ENCODE measurements at places on chromosomes 16 and 17.

DNA sequence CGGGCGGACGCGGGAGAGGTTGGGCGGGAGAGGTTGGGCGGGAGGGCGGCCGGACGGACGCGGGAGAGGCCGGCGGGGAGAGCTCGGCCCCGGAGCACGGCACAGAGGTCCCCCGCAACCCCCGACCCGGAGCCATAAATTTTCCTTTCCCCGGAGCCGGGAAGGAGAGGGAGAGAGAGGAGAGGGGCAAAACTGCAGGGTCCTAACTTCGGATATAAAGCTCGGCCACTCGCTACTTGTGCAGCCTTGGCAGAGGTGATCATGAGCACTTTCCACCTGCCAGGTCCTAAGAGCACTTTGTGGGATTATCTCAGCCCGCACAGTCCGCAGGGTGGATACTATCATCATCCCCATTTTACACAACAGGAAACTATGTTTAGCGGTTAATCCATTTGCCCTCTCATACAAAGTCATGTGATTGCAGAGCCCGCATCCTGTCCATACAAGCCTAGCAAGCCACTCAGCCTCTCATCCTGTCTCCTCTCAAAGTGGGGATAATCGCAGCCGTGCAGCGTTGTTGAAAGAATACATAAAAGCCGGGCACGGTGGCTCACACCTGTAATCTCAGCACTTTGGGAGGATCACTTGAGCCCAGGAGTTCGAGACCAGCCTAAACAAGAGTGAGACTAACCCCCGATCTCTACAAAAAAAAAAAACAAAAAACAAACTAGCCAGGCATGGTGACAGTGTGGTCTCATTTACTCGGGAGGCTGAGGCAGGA lies 780 bp upstream of the DCAKD start:
- peak; percentile 41 for DNase-seq

GRCh38 chr16:78390092-78390491 lies 290.6 kb downstream of the WWOX start:
- DNase-seq: peak; percentile 69

- no peak for DNase-seq
These were observed 25.1 kb downstream of the GSG1L start for GRCh38 chr16:28038409-28038808.

DNA sequence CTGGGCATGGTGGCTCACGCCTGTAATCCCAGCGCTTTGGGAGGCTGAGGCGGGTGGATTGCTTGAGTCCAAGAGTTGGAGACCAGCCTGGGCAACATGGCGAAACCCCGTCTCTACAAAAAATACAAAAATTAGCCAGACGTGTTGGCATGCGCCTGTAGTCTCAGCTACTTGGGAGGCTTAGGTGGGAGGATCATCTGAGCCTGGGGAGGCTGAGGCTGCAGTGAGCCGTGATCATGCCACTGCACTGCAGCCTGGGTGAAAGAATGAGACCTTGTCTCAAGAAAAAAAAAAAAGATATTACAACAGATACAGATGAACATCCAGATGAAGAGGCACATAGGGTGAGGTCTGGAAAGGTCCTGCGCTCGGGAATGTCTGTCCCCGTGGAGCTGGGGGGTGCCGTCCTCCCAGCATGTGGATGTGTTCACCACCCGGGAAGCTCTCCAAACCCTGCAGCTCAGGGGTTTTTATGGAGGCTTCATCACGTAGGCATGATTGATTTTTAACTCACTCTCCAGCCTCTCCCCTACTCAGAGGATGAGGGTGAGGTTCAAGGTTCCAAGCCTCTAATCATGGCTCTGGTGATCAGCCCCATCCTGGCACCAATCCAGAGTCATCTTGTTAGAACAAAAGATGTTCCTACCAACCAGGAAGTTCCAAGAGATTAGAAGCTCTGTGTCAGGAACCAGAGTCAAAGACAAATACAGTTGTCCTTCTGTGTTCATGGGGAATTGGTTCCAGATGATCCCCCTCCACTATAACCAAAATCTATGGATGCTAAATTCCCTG lies 85.0 kb upstream of the DNAJA2 start:
- DNase-seq: no peak

DNA sequence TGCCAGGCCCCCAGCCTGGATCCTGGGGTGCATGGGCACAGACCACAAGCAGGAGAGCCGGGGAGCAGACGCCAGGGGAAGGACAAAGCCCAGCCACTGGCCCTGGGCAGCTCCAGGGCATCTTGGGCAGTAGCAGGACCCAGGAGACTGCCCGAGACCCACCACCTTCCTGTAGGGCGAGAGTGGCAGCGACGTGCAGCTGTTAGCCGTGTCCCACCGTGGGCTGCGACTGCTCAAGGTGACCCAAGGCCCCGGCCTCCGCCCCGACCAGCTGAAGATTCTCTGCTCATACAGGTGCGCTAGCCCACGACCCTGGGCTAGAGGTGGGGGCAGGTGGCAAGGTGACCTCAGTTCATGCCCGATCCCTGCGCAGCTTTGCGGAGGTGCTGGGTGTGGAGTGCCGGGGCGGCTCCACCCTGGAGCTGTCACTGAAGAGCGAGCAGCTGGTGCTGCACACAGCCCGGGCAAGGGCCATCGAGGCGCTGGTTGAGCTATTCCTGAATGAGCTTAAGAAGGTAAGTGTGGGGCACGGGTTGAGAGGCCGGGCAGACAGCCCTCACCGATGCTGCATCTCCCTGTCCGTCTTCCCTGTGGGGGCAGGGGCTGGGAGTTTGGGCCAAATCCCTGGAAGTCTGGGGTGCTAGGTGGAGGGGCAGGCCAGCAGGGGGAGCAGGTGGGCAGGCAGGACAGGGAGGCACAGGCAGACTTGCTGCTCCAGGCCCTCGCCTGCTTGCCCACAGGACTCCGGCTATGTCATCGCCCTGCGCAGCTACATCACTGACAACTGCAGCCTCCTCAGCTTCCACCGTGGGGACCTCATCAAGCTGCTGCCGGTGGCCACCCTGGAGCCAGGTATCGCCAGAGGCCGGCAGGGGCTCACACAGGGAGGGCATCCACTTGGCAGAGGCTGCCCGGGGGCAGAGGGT lies 13.5 kb upstream of the SMIM5 start:
- peak; percentile 36 for DNase-seq

DNA sequence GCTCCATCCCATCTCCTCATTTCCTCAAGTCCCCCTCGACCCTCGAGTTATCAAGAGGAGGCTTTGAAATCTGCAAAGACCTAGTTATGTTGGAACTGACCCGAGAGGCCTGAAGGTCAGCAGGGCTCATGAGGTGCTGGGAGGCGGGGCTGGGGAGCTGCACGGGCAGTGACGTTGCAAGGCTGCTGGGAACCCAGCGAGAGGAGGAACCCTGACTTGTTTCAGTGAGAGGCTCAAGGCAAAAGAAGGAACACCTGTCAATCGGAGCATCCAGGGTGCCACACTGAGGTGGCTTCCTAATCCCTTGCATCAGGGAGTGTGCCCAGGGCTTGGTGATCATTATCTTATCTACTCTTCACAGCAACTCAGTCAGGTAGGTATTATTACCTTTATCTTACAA lies 86.9 kb downstream of the CDH11 start:
- DNase-seq: no peak

- DNase-seq: no peak
These were observed 4.9 kb downstream of the SOX9 start for GRCh38 chr17:72125742-72126141.

DNA sequence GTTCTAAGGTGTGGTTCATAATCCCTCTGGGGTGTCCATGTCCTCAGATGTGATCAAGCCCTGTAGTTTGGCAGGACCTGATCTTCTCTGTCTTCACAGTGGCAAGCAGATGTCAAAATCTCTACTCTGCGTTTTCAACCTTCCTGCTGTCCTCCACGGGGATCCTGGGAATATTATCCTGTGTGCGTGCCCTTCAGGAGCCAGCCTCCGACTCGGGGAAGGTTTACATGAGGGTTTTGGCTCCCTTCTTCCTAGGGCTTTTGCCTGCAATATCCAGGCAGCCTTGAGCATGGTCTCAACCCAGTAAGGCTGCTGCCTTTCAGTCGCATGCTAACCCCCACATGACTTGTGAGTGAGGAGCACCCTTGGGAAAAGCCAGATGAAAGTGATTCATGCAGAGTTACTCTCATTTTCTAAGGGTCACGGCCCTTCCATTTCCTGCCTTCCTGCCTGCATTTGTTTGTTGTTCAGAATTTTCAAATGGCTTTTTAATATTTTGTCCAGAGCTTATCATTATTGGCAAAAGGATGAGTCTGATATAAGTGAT lies 202.2 kb upstream of the CHMP6 start:
- DNase-seq: no peak

DNA sequence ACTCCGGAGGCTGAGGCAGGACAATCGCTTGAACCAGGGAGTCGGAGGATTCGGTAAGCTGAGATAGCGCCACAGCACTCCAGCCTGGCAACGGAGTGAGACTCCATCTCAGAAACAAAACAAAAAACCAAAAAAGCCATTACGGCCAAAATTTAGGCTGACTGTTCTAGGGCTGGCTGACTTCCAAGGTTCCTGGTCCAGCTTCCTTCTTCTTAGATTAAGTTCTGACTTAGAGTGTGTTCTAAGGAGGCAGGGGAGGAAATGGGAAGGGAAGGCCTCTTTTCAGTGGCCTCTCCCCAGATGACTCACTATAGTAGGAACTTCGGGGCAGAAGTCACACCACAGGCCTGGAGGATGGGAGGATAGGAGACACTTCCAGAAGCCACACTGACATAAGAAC lies 27.7 kb upstream of the CLEC18B start:
- no peak for DNase-seq

GRCh38 chr17:49991409-49991808 lies 3.6 kb downstream of the DLX3 start:
- no peak for DNase-seq

DNA sequence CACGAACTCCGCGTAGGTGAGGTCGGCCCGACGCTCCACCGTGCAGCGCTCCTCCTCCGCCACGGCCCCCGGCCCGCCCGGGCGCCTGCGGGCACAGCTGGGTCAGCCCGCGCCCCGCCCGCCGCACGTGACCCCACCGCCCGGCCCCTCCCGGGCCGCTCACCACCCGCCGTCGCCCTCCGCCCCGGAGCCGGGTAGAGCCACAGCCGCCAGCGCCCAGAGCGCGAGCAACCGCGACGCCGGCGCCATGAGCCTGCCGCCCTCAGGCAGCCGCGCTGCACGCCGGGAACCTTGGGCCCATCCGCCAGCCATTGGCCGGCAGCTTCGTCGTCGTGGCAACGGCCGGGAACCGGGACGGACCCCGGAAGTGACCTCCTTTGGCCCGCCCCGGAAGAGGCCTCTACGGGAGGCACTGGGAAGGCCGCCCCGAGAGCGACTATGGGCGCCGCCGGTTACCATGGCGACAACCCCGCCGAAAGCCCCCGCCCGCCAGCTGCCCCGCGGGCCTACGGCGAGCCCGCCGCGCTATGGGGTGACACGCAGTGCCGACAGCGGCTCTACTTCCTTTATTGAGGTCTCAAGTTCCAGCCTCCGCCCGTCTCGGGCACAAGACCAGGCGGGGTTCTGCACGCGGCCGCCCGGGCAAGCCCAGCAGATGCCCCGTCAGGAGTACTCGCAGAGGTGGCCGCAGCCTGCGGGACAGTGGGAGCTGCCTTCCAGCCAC lies at the start of gene JMJD8:
JMJD8 (minus strand) TSS at position 264 of the 724 bp plus-strand sequence; CDS start at position 249, 15 bp downstream.
- peak; percentile 98 for DNase-seq

- no peak for DNase-seq
These were observed 25.6 kb upstream of the LONP2 start for GRCh38 chr16:48218473-48218872.

GRCh38 chr17:72516772-72517399 lies 396.1 kb downstream of the SOX9 start:
- DNase-seq: no peak

GRCh38 chr16:12150600-12150999 lies 174.1 kb downstream of the SNX29 start:
- DNase-seq: no peak

DNA sequence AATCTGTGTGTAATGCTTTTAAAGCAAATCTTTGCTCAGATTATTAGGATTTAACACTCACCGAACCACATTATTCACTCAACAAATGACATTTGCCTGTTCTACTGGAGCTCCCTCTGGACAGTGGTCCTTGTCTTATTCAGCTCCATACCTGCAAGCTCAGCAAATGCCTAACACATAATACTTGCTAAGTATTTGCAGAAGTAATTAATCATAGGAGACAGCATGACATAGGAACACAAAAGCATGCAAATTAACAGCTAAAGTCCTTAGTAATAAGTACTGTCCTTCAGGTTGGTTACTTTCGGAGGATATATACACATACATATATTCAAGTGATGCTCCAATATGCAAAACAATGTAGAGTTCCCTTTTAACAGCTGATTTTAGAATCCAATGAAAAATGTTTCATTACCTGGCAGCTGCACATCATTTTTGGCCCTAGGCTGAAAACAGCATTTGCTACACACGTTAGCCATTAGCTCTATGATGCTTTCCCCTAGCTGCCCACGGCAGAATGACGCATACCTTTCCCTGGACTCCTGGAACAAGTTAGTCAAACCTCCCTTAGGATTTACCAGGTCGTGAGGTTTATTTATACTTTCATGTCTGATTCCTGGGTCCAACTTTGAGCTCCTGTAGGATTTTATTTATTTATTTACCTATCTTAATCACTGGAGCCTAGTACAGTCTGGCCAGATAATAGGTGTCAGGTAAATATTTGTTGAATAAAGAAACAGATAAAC lies 8.6 kb downstream of the BRD7 start:
- peak; percentile 45 for DNase-seq

DNA sequence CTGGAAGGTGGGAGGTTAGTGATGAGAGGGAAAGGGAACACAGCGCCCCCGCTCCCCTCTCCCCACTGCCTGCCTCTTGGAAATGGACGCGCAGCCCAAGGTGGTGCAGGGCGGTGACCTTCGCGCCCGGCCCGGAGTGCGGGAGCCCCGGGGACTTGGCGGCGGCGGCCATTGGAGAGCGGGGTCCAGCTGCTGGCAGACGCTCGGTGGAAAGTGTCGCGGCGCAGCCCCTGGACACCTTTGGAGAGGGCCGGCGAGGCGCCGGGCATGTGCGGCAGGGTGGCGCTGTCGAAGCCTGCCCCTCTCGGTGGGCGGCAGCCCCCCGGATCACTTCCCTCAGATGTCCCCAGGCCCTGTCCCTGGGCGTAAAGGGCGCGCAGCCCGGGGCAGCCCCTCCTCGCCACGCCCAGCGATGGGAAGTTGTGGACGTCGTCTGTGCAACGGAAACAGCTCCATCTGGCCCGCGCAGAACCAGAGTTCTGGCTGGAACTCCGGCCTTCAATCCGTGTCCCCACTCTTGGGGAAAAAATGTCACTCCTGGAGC lies 16.7 kb downstream of the SALL1 start:
- DNase-seq: no peak

DNA sequence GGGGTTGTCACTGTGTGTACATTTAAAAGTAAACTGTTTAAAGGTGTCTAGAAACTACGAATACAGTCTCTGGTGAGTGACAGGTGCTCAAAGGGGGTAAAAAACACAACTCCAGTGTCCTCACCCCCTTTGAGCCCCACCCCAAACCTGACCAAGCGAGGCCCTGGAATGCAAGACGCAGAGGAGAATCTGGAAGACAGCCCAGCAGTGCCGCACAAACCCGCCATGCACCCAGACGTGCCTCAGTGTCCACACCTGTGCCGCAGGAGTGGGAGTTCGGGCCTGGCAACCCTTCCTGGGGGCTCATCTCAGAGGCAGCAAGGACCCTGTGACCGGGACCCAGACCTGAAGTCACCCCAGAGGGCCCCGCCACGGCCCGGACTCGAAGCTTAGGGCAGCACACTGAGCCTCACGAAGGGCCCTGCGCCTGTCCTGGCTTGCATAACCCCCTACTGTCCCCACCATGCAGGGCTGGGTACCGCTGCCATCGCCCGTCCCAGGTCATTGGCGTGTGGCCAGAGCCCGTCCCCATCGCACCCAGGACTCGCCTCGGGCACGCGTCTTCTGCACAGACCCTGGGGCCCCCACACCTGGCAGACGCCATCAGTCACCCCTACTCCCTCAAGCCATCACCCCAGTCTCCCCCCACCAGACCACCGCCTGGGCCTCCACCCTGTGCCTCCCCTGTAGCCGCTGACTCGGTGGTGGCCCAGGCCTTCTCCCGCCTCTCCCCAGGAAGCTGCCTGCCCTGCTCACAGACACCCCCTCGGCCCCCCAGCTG lies 33.0 kb upstream of the ZC3H18 start:
- no peak for DNase-seq

All from tongue (tissue), 3 donors.